Activated T-cell treated with anti-CD3 and anti-CD28 coated beads for 4 hours (primary cell): ENCODE measurements at places on chromosomes 5 and 9.

DNA sequence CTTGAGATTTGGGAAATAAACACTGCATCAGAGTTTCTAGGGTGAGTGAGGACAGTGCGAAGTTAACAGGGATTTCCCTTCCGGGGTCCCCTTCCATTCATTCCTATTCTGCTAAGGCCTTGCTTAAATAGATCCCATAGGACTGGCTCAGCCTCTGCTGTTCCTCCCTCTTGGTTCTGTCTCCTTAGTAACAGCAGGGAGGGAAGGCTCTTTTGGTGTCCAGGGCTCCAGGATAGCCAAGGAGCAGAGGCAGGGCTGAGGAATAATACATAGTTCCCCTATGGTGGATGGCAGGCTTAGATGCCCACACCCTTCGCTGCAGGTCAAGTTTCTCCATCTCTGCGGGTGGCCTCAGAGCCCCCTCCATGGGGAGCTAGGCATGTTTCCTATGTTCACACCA lies 591.7 kb downstream of the ACTL7B start:
- DNase-seq: no peak

- DNase-seq: peak; percentile 56
These were observed 704 bp downstream of the SUSD1 start for GRCh38 chr9:112174222-112174964.

DNA sequence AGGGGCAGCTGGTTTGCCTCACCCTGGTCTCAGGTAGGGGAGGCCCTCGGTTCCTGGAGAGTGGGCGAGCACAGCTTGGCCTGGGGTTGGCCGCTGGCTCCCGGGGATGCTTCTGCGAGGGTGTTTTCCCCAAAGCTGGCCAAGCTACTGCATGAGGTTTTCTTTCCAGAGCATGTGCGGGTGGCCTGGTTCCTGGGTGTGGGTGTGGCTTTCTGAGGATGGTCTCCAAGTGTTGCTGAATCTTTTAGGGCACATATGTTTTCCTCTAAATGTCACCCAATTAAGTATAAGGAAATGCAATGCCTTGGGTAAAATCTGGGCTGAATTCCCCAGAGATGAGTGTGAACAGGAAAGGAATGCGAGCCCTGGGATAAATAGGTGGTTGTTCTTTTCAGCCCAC lies 115.8 kb upstream of the ICE1 start:
- DNase-seq: no peak

DNA sequence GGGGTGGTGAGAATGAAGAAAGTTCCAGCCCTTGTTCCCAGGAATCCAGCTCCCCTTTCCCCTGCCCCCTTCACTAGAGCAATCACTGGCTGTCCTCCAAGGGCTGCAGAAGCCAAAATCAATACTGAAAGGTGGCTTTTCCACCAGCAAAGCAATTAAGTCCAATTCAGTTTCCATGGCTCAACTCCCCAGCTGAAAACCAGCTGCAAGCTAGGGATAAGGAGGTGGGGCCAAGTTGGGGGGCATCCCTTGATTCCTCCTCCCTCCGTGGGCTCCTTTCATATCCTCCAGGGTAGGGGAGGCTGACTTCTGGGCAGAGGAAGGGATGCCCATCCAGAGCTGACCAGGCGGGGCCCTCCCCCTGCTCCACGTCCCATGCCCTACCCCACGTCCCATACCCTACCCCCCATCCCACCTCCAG lies 22.7 kb downstream of the CAMK2A start:
- DNase-seq: no peak

DNA sequence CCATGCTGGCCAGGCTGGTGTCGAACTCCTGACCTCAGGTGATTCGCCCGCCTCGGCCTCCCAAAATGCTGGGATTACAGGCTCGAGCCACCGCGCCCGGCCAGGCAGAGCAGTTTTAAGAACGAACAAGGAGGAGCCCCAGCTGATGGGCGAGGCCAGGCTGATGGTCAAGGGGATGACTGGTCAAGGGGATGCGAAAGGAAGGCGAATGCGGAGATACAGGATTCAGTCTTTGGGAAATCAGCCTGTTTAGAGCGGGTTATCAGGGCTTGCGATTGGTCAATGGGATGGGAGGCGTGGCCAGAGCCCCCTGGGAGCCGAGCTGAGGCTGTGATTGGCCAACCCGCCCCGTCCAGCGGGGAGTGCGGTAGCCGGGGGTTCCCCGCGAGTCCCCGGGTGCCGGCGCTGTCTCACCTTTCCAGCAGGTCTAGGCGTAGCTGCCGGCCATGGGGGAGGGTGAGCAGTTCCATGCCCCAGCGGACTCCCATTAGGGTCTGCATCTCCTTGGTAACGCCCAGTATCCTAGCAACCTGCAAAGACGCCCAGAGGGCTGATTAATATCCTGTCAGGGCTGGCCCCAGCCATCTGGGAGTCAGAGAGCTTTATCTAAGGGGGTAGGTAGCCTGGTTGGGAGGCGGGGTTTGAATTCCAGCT lies 7.5 kb upstream of the TOR2A start:
- no peak for DNase-seq

DNA sequence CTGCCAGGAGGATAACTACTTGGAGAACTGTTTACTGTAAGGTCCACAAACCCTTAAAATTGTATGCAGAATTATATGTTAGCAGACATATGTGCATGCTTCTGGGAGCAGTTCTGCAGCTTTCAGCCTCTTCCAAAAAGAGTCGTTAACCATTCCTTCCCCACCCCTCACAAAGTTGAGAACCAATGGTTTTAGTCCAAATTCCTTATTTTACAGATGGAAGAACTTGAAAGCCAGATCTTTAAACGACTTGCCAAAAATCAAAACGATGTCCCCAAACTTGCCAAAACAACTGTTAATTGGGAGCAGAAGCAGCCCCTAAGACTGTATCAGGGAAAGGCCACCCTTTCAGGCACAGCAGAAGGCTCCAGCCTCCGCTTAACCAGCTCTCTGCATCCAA lies 266.4 kb upstream of the ANKRD55 start:
- DNase-seq: no peak

DNA sequence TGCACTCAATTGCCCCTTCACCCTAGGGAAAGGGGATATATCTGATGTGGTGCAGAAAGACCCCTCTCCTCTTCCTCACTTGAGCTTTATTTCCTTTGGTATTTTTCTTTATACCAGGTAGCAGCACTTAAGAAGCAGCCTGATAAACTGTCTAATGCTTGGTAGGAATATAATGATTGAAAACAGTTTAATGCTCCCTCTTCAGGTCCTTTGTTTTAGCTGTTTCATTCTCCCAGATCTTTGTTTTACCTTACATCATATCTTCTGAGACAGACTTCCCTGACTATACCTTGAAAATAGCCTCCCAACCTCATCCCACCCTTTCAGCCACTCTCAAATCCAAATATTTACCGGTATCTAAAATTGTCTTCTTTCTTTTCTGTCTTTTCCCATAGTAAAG lies 87.9 kb downstream of the NUDT12 start:
- DNase-seq: no peak

- DNase-seq: no peak
These were observed 16.8 kb downstream of the RASGRF2 start for GRCh38 chr5:80976985-80977384.

- no peak for DNase-seq
These were observed 39.6 kb downstream of the RGS3 start for GRCh38 chr9:113503131-113503541.

GRCh38 chr9:89690334-89690912 lies 85.6 kb downstream of the GADD45G start:
- DNase-seq: no peak

GRCh38 chr5:9513827-9514226 lies 32.0 kb downstream of the SEMA5A start:
- DNase-seq: no peak

- DNase-seq: no peak
These were observed 15.9 kb downstream of the MAN2A1 start for GRCh38 chr5:109705596-109705995.

DNA sequence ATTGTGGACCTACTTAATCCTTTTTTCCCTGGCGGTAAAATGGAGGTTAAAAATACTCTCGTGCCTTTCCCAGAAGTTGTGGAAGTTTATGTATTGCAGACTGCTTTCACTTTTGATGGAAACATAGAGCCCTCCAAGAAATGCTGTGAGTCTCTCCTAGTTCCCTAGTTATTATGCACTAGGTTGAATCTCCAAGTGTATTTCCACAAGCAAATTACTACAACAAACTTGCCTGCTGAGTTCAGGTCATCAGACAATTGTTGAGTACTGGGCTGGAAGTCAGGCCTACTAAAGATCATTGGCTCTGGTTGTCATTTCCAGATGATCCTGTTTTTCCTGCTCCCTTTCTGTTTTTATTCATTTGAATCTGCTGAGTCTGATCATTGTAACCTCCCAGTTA lies 104.1 kb downstream of the CD180 start:
- DNase-seq: no peak

DNA sequence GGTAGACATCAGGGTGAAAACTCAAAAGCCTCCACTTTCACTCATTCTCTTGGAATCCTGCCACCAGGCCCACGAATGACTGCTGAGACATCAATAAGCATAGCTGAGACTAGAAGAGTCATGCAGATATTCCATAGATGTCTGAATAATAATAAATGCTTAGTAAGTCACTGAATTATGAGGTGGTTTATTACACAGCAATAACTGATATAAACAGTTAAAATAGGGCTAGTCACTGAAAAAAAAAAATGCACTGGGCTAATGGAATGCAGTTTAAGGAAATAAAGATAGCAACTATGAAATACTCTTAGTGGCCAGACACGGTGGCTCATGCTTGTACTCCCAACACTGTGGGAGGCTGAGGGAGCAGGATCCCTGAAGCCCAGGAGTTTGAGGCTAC lies 262.8 kb upstream of the CDH6 start:
- DNase-seq: no peak

GRCh38 chr5:160643616-160644240 lies 208.3 kb downstream of the ATP10B start:
- no peak for DNase-seq

DNA sequence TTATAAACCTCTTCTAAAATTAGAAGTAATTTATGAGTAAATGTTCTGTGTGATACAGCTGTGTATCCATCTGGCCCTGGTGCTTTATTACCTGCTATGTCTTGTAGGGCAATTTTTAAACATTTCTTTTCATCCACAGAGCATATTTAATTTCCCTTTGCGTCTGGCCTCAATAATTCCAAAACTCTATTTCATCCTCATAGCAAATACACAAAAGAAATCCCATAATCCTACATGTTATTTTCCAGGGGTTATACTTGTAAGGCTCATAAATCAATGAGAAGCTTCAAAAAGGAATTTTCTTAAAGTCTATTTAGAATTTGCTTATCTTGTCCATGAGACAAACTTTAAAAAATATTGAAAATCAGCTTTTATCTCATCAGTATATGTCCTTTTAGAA lies 167.0 kb downstream of the TTC39B start:
- no peak for DNase-seq

DNA sequence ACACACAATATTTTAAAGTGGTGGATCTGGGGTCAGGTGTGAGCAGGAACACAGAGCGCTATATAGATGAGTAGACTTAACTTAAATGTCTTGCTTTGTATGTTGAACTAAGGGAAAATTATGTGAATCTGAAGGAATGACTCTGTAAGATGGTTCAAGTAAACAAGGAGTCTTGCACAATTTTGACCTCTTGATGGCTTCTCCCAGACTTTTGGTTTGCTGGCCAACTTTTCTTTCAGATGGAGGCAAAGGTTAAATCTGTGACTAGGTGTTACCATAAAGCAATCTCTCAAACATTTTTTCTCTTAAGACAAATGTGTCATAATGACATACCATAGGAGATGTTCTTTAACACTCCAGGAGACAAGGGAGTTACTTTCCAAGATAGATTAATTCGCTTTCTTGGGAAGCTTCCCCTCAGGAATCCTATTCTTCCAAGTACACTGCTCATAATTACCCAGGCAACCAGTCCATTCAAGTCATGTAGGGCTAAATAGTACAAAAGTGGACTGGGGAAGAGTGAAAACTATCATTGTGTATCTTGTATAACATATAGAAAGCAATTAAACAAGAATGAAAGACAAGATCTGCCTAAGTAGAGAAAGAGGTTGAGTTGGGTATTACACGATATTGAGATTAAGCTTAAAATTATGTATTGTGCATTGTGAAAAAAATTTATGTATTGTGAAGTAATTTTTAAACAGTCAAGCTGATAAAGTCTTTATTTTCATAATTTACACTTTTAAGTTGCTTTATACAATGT lies 60.3 kb upstream of the SLC27A6 start:
- no peak for DNase-seq

GRCh38 chr9:117555964-117556629 lies 141.2 kb upstream of the ASTN2 start:
- no peak for DNase-seq

DNA sequence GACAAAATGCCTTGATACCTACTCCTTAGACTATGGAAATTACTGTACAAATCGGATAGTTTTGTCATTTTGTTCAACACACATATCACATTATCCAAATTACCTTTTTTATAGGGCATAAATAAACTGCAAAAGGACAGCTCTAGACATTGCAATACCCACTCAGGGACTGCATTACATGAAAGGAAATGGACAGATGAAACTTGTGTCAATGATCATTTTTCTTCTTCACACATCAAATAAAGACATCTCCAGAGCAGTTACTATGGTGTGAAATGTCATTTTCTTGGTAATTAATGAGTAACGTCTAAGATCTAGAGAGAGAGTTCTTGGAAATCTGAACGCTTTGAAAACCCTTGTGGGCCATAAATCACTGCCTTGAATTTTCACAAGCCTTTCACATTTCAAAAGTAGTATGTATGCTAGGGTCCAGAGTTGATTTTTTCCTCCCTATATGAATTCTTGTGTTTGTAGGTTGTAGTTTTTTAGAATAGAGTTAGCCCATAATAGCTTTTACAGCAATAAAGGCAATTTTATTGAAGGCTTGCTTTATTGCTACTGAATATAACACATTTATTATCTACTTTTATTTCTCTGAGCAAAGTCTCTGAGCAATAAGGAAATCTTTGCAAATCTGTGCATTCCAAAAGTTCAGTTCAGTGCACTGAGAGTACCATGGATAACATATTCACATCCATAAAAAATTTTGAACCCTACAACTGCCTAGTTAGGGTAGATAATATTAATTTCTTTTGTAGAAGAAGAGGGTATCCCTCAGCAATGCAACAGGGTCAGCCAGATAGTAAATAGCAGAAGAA lies 358.0 kb upstream of the PCSK5 start:
- no peak for DNase-seq
